Stimulated activated CD8-positive, alpha-beta memory T cell treated with anti-CD3 and anti-CD28 coated beads, Interleukin-7, amount 100 ng/mL, for 24 hours (primary cell): ENCODE measurements at places on chromosomes 6 and 20.

DNA sequence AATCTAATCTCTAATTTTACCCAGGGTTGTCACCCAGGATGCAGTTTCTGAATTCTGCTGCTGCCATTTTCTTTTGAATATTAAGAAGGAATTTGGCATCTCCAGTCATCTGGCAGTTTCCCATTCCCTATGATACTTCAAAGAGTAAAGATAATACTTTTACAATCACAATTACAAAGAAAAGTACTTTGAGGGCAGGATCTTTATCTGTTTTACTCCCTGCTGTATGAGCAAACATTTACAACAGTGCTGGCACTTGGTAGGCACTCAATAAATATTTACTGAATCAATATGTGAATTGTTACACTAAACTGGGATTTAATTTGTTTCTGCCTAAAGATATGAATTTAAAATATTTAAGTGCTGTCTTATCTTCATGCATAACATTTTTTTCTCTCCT is 224.9 kb downstream of the EPHA7 start:
- DNase-seq = no peak

GRCh38 chr6:79713701-79714322 is 82.7 kb downstream of the SH3BGRL2 start:
- DNase-seq = peak; percentile 11

GRCh38 chr6:41645007-41645618 is 6.8 kb downstream of the MDFI start:
- no peak for DNase-seq

- no peak for DNase-seq
Measured at GRCh38 chr6:131669891-131670290, 31.3 kb downstream of the OR2A4 start.

DNA sequence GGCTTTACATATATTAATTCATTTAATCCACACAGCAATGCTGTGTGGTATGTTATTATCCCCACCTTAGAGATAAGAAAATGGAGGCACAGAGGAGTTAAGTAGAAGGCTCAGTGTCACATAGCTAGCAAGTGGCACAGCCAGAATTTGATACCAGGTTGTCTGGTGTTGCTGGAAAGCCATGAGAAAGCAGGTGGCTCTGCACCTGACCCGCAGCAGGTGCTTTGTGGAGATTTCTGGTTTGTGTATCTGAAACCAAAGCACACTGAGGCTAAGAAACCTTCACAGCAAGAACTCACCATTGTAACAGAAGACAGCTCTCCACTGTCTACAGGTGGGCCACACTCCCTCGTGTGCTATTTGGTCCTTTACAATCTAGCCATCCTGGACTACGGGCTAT is 7.5 kb downstream of the ELMO2 start:
- no peak for DNase-seq

DNA sequence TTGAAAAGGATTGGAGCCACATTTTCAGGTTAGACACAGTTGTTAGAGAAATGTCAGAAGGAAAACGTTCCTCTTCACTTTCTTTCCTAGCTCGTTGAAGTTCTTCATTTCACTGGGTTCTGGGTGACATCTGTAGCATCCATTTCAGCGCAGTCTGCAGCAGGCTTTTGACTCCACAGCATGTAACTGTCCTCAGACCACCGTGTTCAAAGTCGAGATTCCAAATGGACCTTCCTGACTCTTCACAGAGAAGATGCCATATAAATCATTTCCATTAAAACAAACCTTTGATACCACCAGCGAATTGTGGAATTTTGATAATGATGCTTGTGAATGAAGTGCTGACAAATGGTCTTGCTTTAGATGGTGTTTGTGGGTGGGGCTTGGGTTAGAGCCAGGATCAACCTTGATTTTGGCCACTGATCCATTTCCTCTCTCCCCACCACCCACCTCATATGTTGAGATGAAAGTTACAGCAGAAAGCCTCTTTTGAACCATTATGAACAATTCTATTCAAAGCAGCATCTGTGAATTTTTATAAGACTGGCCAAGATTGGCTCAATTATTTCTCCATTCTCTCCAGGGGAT is 185.3 kb upstream of the PREP start:
- DNase-seq = no peak

DNA sequence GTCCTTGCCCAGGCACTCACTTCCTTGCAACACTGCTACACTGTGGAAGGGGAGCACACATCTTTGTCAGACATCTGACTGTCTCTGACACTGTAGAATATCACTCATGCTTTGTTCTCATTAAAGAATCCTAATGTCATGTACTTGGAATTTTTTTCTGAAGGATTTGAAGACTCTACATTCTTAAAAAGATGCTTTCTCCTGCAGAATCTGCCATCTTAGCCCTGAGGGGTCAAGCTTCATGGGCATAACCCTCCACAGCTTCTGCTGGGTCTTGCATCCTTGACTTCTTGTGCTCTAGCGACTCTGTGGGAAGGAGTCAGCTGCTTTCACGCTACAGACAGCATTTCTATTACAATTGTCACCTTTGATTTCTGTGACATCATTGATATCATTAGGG is 417.2 kb downstream of the QKI start:
- DNase-seq = no peak

DNA sequence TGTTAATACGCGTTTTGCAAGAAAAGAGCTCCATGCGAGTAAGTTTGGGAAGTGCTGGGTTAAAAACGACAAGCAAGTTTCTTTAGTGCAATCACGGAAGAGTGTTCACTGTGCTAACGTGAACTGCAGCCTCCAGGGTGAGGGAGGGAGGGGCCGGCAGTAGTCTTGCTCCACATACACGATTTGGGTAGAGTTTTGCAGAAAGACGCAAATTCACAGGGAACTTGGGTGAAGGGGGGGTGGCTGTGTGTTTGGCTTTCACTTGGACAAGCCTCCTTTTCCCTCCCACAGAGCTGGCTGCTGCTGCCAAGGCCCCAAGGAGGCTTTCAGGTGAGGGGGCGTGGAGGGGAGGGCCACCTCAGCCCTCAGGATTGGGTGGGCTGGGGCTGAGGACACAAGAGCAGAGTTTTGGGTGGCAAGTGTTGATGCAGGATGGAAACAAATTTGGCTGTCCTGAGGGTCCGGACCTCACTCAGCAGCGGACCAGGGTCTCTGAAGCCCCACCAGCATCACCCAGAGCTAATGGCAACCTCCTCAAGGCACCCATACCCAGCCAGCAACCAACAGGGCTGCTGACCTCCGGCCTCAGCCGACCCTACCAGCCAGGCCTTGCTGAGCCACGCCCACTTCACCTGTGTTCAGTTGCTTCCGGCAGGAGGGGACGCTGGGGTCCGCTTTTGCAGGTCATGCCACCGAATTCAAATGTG is 204.5 kb downstream of the ERMARD start:
- DNase-seq = no peak

DNA sequence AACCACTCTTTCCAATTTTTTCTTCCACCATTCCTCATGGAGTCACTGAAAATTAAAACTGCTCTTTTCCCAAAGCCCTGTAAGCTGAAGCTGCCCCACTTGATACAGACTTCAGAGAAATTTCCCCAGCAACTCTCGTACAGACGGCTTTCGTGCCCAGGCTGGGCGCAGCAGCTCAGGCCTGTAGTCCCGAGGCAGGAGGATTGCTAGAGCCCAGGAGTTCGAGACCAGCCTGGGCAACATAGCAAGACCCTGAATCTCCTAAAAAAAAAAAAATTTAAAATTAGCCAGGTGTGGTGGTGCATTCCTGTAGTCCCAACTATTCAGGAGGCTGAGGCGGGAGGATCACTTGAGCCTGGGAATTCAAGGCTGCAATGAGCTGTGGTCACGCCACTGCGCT is 6.6 kb downstream of the PPDPF start:
- no peak for DNase-seq

DNA sequence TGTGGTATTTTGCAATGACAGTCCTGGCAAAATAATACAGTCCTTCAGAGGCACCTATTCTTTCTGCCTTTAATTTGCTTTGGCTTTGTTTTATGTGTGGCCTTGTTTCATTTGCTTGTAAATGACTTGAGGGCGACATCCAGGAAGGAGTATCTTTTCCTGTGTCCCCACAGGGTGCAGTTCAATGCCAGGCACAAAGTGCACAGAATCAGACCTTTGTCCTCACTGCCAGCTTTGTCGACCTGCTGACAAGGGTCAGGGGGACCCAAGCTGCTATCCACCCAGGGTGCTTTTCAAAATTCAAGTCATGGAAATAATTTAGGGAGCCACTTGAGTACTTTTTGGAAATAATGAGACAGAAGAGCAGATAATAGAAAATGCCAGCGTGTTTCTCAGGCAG is 37.0 kb upstream of the CDKN1A start:
- DNase-seq = no peak
